ENCODE measurements at places on chromosomes 3 and 15.

DNA sequence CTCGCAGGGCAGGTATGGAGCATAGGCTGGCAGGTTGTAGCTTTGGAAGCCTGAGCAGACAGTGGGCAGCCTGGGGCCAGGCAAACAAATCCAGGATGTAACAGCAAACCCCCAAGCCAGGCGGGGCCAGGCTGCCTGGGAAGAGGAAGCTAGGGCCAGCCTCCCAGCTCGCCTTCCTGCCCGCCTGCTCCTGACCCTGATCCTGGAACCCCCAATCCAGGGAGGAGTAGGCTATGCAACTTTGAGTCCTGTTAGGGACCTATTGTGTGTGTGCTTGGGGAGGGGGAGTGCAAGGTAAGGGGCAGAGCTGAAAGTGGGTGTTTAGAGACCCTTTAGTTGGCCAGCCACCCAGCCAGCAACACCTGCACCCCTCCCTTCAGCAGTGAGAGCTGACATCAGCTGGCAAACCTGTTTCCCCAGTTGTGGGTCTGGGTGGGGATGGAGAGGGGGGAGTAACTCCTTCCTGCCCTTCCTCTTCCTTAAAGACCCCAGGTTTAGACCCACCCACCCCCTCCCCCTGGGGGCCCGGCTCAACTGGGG is 2.5 kb downstream of the NBEAL2 start:
- peak; percentile 72 for DNase-seq

GRCh38 chr15:26804063-26804804 is 31.4 kb upstream of the GABRB3 start:
- DNase-seq, result no peak

DNA sequence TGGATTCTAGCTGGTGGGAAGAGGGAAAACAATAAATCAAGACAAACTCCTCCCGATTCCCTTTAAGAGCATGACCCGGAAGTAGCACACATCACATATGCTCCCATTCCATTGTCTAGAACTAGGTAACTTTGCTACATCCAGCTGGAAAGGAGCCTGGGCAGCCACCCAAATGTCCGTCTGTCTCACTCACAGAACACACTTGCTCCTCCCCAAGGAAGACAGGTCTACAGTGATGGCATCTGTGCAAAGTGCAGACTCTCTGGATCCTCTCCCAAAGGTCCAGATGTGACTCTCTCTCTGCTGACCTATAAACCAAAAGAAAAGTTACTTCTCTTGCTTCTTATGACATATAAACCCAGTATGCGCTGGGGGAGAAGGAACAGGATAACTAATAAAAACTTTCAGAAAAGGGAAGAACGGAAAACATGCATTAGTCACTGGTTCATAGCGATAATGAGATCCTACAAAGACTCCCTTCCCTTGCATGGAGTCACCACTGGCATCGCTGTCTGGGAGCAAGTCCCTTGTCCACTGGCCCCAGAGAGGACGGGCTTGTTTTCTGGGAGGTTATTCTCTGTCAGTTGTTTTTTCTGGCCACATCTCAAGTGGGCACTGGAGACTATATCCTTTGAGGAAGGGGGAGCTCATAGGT is 29.8 kb upstream of the EPHB3 start:
- no peak for DNase-seq

DNA sequence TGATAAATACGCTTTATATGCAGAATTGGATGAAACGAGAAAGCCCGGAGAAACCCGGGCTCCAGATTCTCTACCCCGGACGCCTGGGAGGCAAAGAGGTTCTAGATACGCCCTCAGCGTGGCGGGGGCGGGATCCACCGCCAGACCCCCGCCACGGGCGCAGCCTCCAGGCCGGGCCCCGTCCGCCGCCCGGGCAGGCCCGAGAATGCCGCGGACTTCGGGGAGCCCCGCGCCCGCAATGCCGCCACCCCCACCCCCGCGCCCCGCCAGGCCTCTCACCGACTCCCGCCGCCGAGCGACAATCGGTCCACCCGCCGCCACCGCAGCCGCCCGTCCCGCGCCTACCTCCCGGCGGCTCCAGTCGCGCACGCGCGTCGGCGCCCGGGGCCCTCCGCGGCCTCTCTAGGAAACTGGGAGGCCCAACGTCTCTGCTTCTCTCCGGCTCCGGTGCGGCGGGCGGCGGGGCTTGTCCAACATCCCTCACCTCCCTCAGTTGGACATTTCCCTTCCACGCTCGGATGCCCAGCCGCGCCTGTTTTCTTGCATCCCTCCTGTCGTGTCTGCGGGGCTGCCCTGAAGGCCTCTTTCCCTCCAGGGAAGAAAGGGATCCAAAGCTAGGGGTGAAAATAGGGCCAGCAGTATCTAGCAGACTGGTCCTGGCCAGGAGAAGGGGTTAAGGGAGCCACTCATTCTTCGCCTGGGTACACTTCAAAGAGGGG is at the start of gene ZNF445:
ZNF445 (minus strand) TSS at position 359 of the 719 bp plus-strand sequence. CDS start 22,121 bp downstream, outside the sequence.
- peak; percentile 86 for DNase-seq

DNA sequence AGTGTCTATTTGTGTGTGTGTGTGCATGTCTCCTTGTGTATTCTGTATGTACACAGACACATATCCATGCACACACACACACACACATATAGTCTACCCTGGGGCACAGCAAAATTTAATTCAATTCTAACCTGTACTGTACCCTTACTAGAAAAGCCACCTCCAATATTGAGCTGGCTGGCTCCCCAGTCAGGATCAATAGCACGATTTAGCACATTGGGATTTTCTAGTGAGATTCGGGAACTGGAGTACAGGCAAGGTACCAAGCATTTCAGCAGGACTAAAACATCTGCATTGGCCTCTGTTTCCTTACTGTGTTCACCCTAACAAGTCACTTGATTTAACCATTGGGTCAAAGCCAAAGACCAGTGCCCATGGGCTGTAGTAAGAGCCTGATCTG is 13.2 kb downstream of the FSTL1 start:
- no peak for DNase-seq

DNA sequence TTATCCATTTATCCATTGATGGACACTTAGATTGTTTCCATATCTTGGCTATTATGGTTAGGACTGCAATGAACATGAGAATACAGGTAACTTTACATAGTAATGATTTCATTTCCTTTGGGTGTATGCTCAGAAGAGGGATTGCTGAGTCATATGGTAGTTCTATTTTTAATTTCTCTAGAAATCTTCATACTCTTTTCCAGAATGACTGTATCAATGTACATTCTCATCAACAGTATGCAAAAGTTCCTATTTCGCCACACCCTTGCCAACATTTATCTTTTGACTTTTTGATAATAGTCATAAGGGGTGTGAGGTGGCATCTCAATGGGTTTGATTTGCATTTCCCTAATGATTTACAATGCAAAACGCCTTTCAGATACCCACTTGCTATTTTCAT is 6.2 kb upstream of the NIPA1 start:
- DNase-seq, result no peak

Data from mesothelial cell of epicardium (in vitro differentiated cells).